ENCODE measurements at places on chromosomes 1 and 21.

DNA sequence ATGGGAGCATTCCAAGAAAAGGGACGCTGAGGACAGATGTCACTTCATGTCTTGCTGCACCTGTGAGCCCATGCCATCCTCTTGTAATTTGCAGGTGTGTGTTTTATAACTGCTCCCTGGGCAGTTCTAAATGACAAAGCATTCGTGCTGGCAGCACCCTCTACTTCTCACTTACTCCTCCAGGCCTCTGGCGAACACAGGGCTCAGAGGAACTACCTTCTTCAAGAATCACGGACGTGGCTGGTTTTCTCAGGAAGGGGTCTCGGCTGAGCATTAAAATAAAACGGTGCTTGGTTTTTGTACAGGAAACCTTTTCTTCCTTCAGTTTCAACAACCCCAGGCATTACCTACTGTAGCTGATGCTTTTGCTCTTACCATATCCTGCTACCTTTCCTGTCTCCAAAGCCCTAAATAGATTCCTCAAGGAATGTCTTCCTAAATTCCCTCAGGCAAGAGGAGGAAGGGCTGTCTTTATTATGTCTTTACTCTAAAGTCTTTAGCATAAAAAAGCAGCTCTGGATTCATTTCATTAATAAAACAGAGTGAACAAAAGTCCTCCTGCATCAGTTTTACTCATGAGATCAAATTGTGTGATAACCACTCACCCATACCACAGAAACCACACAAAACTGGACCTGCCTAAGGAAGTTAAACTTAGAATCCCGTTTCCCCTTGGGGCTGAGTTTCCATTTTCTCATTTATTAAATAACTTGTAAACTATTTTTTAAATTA, 79.0 kb upstream of the MAP10 start:
- peak; percentile 70 for DNase-seq

DNA sequence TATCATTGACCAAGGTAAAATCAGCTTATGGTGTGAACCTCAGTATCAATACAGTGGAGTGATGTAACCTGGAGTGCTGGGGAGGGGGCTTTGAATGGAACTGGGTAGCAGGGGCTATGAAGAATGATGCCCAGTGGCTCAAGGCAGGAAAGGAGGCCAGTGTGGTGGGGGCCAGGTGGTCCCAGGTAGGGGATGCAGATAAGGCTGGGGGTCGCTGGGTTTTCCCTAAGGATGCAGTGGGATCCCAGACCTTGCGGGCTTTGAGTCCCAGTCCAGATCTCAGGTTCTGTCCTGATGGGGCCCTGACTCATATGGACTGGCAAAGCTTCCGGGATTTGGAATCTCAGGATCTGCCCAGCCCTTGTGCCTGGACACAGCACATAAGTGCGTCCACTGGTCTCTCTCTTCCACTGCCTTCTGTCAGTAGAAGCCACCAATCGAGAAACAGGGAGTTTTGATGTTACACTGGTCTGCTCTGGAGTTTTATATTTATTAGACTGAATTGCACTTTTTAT, 52.0 kb downstream of the S100B start:
- DNase-seq, result no peak

DNA sequence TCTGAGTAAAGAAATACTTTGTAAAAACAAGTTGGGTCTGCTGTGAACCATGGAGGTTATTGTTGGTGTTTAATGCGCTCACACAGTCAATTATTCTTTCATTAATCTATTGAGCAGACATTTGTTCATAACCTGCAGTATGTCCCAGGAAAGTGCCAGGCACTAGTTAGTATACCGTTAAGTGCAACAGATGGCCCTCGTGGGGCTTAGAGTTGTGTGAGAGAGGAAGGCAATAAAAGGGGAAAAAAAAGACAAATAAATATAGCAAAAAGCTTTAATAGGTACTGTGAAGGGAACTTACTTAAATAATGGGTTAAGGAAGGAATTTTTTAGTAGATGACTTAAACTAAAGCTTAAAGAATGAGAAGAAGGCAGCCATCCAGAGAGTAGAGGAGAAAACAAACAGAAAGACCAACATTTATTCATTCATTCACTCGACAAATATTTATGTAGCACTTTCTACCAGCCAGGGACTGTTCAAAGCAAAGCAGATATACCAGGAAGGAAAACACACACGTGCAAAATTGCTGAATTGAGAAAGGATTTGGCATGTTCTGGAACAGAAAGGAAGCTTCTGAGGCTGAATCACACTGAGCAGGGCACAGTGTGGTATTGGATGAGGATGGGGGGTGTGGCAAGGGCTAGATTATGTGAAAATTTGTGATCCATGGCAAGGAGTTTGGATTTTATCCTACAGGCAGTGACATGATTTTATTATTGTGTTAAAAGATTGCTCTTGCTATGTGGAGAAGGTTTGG, 296.1 kb upstream of the SGIP1 start:
- no peak for DNase-seq

DNA sequence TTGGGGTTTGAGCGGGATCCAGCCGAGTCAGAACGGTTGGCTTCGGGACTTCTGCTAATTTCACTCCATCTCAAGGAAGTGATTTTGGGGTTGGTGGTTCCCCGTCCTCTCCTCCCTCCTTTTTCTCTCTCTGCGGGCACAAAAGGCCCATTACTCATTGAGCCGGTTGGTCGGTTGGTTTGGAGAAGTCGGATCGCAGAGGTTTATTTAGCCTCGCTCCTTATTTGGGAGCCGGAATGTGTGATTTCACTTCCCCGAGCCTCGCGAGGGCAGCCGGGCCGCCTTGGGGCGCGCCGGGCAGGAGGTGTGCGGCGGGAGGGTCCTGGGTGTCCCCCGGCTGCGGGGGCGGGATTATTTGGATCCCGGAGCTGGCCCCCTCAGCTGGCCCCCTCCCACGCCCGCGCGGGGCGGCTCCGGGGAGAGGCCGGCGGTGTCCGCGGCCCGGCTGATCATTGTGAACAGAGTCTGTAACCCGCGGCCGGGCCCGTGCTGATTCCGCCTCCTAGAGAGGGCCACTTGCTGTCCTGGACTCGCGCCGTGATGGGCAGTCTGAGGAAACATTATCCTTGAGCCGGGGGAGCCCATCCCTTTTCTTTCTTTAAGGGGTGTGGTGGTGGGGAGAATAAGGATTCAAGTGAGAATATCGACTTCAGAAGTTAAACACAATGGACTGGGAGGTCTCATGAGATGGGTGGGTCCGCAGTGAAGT, 1.2 kb downstream of the MAPKAPK2 start:
- DNase-seq, result peak; percentile 76

DNA sequence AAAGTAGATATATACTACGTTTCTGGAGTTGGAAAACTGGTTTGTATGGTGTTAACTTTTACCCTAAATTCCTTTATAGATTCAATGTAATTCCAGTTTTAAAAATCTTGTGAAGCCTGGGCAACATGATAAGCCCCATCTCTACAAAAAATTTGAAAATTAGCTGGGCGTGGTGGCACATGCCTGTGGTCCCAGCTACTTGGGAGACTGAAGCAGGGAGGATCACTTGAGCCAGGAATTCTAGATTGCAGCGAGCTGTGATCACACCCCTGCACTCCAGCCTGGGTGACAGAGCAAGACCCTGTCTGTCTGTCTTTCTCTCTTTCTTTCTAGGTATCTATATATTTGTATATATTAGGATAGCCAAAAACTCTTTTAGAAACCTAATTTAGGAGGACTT, 141.9 kb downstream of the CLEC20A start:
- DNase-seq, result peak; percentile 5

- DNase-seq, result peak; percentile 83
Measured at GRCh38 chr1:44652445-44653106, 21.7 kb downstream of the TMEM53 start.

GRCh38 chr1:26354972-26355371, 1.0 kb upstream of the CRYBG2 start:
- no peak for DNase-seq

- DNase-seq, result peak; percentile 19
Measured at GRCh38 chr1:202319381-202320080, 22.2 kb downstream of the UBE2T start.

DNA sequence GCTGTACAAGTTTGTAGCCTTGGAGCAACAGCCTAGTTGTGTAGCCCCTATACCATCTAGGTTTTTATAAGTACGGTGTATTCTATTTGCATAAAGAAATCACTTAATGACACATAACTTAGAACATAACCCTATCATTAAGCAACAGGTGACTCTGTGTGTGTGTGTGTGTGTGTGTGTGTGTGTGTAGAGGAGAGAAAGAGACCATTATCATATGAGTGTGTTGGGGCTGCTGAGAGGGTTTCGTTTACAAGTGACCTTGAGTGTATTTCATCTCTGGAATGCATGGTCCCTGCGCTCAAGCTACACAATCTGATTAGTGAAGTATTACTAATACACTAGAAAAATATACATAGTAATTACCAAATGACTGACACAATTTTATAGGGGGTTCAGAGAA, 115.1 kb downstream of the RABGAP1L start:
- no peak for DNase-seq

DNA sequence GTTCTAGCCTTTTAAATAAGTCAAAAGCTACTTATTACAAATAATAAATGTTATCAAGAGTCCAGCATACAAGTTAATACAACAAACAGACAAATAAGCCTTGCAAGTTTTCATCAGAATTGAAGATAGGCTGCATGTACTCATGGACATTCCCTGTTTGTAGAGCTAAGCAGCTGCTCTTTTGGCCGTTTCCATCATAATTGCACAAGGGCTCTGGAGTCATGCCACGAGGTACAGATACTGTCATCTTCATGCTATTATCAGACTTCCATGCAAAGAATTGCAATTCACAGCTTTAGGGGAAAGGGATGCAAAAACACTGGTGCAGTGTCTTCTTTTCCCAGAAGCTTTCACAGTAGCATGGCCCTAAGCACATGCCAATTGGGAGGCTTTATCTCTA, 52.8 kb upstream of the TBX15 start:
- no peak for DNase-seq

DNA sequence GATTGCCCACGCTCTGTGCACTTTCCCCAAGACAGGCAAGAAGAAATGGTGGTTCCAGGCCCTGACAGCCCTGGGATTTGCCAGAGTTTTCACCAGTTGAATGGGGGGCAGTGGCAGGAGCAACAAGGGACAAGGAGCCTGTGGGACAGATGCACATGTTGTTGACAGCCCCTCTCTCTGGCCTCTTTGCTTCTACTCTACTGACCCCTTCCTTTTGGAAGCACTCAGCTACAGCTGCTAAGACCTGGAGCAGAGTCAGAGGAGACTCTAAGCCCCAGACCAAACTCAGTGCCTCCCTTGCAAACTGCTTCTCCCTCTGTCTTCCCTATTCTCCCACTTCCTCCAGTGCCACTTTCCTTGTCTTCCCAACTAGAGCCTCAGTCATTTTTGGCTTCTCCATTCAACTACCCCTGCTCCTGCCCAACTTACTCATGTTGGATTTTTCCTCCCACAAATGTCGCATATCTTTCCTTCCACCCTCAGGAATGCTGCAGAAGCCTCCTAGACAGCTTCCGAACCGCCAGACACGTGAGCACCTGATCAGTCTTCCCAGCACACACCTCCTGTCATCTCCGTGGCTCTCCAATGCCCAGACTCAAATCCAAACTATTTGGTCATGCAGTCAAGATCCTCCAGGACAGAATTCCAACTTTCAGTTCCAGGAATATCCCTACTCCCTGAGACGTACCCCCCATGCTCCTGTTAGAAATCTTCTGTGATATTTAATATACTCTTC, 9.1 kb downstream of the INKA2 start:
- no peak for DNase-seq
